ENCODE measurements at places on chromosomes 5 and 9.
A peak's percentile ranks its signal among the peaks of the same experiment; 100 is the strongest.

DNA sequence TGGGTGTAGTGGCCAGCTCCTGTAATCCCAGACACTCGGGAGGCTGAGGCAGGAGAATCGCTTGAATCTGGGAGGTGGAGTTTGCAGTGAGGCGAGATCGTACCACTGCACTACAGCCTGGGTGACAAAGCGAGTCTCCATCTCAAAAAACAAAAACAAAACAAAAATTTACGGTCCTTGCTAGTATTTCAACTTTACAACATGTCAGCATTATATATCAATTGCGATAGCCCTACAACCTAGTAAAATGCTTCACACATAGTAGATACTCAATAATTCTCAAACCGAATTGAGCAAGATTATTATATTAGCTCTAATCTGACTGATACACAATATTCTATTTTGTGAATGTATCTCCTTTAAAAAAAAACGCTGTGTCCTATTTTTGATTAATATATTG lies 1411.0 kb upstream of the WWC1 start:
- DNase-seq: no peak

- DNase-seq: no peak
Measured at GRCh38 chr9:29282121-29282520, 1708.8 kb upstream of the C9orf72 start.

DNA sequence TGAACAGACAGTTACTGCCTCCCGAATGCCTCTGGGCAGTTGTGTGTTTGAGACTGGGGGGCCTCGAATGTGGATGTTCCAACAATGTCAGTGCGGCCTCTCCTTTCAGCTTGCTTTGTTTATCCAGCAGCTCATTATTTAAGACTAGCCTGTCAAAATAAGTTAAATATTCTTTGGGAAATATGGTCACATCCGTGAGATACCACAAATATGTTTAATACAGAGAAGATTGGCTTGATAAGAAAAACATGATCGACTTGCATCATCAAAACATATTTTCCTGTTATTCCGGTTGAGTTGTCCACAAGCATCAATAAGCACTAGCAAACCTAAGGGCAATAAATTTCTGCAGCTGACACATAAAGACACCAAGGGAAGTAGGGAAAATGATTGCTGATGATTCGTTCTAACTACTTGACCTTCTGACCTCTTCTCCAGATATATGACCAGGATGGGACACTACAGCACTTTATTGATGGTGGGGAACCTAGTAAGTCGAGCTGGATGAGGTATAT lies 66.5 kb downstream of the PRDM6 start:
- no peak for DNase-seq

DNA sequence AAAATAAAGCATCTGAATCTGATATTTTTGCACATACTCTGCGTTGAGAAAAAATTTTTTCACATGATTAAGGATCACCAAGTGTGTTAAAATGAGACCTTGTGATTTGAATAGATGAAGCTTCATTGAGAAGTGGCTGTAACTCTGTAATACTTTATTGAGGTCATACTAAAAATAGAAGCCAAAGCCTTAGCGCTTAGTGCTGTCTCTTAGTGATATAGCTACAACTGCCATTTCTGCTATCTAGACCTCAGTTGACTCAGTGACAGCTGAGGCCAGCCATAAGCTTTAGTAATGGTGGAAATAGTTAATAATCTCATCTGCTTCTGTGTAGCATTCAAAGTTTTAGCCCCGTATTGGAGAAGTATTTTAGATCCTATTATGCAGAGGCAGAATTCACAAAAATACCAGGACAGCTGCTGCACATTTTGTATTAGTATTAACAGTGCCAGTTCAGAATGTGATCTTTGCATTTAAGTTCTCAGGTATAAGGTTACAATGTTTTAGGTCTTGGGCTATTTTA lies 107.4 kb upstream of the SGCD start:
- no peak for DNase-seq

DNA sequence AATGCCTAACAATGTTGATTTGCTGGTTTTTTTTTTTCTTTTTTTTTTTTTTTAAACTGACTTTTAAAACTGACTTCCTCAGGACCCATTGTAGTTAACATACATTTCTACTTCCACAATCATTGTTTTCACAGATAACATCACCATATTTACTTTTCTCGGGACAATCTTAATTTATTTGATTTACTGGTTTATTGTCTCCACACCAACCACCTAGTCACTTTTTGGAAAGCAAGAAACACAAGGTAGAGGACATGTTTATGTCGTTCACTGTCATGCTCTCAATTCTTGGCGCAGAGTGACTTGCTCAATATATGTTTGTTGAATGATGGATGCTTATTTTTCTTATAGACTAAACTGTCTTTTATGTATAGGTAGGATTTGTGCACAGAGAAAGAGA lies 2280.7 kb downstream of the MAT2B start:
- DNase-seq: no peak

GRCh38 chr5:82347201-82347865 lies 69.2 kb upstream of the RPS23 start:
- peak; percentile 52 for DNase-seq

- DNase-seq: no peak
Measured at GRCh38 chr9:91428927-91429351, 5.3 kb upstream of the NFIL3 start.

- no peak for DNase-seq
Measured at GRCh38 chr9:34282096-34282495, 47.0 kb downstream of the KIF24 start.

GRCh38 chr9:23412046-23412445 lies 414.0 kb downstream of the ELAVL2 start:
- no peak for DNase-seq
